Stimulated activated naive CD8-positive, alpha-beta T cell treated with anti-CD3 and anti-CD28 coated beads, Interleukin-15, Interleukin-2, amounts not matched to agents 100 U/mL and 50 U/mL, for 24 hours (primary cell): ENCODE measurements at places on chromosomes 5 and 9.

DNA sequence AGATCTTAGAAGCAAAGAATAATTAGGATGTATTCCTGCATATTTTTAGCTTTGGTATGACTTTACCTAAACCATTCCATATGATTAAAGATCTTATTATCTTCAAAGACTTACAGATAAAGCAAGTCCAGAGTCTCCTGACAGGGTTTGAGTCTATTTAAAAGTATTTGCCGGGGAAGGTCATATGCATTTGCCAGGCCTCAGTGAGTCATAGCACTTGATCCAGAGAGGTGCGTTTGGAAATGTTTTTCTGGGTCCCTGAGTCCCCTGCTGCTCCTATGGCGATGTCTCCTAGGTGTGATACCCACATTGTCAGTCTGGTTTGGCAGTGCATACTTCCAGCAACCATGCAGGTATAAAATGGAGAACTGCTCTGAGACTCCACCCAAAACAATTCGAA, 217.0 kb downstream of the FBXL7 start:
- no peak for DNase-seq

DNA sequence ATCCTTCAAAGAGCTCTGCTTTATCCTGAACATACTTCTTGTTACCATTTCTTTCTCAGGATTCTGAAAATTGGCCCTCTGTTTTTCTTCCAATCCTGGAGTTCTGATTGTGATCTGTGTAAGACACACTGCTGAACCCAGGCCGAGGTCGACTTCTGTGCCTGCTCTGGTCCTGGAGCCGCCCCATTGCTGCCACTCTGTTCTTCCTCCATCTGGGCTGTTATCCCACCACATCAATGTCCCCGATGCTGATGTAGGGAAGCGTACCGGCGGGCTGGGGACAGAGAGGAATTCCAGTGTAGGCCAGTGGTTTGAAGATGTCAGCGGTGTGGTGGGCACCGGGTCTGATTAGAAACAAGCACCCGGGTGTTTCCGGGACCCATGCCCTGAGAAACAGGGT, 102.5 kb downstream of the LIFR start:
- no peak for DNase-seq

- no peak for DNase-seq
Measured at GRCh38 chr9:95143591-95144561, 173.6 kb downstream of the FANCC start.

GRCh38 chr5:143094087-143094521, 309.4 kb downstream of the NR3C1 start:
- peak; percentile 37 for DNase-seq

DNA sequence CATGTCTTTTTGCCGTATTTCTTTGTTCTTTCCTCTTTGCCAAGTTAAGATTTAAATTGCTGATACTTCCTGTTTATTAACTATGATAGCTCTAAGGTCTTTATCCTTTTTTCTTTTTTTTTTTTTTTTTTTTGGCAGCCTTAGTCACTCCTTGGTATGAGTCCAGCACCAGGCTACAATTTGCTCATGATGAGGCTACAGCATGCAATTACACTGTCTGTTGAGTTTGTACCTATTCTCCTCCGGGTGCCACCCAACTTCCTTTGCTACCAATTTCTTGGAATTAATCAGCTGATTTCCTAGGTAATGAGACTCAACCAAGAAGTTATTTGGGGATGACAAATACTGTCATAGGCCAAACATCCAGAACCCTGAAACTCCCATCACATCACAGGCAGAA, 25.5 kb downstream of the ACTL7B start:
- DNase-seq: no peak

GRCh38 chr5:124045412-124045811, 533.4 kb downstream of the CSNK1G3 start:
- no peak for DNase-seq

GRCh38 chr5:761854-762710, 22.4 kb downstream of the ZDHHC11B start:
- no peak for DNase-seq

DNA sequence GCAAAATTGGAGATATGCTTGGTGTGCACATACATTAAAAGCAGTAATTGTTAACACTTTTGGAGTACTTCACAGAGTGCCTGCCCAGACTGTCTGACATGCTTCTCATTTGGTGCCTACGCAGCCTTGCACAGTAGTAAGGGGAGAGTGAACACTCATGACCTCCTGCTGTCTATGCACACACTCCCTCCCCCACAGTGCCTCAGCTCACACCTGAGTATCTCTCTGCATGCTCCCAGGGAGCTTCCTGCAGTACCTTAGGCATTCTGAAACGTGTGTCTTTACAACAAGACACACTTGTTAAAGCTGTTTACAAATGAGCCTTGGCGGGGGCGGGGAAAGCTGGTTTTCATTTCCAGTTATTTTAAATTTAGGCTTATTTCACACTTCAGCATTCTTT, 18.0 kb downstream of the MAP3K1 start:
- no peak for DNase-seq

DNA sequence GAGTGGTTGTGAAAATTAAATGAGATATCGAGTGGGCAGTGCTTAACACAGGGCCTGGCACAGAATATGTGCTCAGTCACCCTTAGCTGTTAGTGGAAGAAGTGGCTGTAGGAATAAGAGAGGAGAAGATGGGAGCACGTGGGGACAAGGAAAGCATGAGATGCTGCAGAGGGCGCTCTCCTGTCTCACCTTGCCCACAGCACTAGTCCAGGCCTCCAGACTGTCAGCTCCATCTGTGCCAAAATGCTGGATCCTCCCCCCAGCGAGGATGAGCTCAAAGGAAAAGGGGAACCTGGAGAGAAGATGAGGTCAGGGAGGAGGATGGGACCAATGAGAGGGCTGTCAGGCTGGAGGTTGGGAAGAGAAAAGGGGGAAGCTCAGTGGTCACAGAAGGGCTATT, 12.5 kb downstream of the ARAP3 start:
- no peak for DNase-seq

DNA sequence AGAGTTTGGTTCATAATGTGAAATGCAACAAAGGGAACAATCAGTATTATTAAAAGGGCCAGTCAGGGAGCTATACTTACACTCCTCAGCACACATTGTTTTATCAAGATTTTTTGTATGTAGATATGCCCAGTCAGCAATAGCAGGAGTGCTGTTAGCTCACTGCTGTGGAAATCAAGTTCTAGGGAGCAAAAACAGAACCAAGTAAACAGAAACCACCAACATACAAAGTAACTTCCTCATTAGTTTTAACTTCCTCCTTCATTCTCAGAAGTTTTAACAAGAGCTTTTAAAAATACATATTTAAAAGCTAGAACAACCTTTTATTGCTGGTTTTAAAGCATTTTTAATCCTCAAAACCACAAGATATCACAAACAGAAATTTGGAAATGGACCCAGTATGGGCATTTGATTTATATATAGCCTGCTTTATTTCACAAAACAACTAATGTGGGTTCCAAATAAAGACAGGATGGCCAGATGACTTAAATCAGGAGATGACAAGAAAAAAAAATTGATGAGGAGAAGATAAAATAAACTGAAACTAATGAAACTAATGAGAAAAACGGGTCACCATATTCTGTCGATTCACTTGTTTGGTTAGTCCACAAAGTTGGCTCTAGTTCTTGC, 178.5 kb downstream of the ADAMTS12 start:
- DNase-seq: no peak

DNA sequence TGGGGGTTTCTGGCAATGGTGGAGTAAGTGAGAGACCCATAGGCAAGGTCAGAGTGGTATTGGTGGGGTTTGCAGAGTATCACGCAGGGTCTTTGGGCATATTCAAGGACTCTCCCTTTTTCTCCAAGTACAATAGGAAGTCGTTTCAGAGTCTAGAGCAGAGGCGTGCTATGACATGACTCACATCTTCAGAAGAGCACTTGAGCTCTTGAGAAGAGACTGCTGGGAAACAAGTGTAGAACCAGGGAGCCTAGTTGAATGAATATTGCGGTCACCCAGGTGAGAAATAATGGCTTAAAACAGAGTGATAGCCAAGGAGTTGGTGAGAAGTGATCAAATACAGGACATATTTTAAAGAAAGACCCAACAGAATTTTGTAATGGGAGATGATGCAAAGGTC, 813.4 kb downstream of the TLE1 start:
- no peak for DNase-seq

- no peak for DNase-seq
Measured at GRCh38 chr9:137429974-137430722, 7.0 kb downstream of the NOXA1 start.

GRCh38 chr5:34957857-34958690, 28.7 kb downstream of the DNAJC21 start:
- DNase-seq: no peak

- no peak for DNase-seq
Measured at GRCh38 chr5:89071941-89072331, 189.0 kb upstream of the MEF2C start.

DNA sequence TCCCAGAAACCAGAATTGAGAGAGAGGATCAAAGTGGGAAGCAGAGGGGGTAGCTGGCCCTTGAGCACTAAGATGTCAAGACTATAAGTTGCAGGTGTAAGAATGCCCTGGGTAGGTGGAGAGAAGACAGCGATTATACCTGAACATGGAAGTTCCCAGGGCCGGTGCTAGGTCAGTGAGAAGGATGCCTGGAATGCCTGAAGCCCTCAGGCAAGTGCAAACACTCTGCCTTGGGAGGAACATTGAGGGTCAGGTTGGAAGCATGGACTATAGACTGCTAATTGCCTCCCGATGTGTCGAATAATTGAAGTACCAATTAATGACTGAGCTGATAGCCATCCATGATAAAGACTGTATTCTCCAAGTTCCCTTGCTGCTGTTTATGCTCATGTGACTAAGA, 185.5 kb downstream of the DMRT2 start:
- no peak for DNase-seq

DNA sequence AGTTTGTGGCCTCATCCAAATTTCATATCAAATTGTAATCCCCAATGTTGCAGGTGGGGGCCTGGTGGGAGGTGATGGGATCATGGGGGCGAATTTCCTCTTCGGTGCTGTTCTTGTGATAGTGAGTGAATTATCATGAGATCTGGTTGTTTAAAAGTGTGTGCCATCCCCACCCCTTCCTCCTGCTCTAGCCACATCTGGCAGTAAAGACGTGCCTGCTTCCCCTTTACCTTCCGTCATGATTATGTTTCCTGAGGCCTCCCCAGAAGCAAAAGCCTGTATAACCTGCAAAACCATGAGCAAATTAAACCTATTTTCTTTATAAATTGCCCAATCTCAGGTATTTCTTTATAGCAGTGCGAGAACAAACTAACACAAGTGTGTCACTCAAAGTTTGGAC, 71.0 kb upstream of the MOCS2 start:
- no peak for DNase-seq

DNA sequence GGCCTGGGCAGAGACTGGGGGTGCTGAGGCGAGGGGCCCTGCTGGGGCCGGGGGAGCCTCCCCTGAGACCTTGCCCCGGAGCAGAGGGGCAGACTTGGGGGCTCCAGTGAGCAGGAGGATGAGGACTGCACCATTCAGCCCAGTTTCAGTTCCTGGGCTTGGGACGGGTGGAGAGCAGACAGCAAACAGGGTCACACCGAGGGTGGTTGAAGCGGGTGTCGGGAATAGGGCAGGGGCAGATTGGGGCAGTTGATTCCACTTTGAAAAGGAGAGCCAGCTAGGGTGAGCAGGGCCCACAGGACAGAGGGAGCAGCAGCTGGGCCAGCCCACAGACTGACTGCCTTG, 4.5 kb downstream of the GRK6 start:
- no peak for DNase-seq

GRCh38 chr9:23674016-23674585, 151.9 kb downstream of the ELAVL2 start:
- no peak for DNase-seq

GRCh38 chr5:22352493-22352892, 500.7 kb downstream of the CDH12 start:
- no peak for DNase-seq

GRCh38 chr5:3182133-3182876, 413.3 kb upstream of the IRX1 start:
- no peak for DNase-seq

DNA sequence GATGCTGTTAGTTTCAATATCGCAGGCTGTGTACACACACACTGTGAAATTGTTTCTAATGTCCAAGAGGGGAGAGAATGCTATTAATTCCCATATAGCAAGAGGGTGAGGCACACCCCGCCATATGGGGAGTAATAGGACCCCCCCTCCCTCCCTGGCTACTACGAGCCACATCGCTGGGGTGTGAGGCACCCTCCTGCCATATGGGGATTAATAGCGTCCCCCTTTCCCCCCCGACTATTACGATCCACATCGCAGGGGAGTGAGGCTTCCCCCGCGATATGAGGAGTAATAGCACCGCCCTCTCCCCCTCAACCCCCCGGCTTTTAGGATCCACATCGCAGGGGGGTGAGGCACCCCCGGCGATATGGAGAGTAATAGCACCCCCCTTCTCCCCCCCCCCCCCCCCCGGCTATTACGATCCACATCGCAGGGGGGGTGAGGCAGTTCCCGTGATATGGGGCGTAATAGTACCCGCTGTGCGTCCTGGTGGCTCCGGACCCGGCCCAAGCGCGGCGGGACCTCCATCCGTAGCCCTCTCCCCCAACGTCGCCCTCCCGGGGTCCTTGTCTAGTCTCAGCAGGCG, 494 bp upstream of the STK32A start:
- DNase-seq: no peak

GRCh38 chr9:69805962-69806515, 14.6 kb upstream of the CFAP95 start:
- no peak for DNase-seq

GRCh38 chr9:17349831-17350230, 215.0 kb downstream of the CNTLN start:
- DNase-seq: no peak

- DNase-seq: no peak
Measured at GRCh38 chr5:28190011-28190410, 1151.6 kb upstream of the CDH9 start.

DNA sequence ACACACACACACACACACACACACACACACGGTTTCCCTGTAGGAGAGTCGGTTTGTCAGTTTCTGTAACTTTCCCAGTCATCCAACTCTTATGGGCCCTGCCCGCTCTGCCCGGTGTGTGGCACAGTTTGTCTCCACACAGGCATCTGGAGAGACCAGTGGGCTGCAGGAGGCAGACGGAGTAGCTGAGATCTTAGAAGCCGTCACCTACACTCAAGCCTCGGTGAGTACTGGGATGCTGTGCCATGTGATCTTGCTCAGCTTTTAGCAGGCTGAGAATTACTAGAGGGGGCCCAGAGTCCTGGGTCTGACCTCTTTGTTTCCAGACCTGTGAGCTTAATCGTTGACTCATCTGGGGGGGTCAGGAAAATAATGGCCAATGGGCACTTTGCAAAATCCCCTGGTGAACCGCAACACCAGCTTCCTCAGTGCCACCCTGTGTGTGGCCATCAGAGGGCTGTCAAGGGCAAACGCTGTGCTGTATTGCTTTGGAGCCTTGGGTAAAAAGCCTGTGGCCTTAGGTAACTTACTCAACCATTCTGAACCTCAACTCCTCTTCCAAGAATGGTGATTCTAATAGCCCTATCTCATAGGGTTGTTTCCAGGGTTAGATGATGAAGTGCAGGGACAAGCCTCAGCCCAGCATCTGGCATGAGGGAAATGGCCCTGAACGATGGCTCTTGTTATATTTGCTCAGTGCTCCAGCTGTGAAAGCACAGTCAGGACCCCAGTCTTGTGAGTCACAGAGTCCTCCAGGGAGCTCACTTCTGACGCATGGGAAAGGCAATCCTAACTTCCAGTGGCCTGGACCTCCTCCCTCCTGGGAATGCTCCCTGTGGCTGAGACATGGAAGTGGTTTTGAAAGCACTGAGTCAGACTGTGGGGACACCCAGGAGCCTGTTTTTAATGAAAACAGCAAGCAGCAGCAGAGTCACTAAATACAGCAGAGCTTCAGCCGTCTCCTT, 45.6 kb downstream of the COL15A1 start:
- DNase-seq: no peak

- DNase-seq: no peak
Measured at GRCh38 chr9:86035827-86036440, 63.4 kb downstream of the GOLM1 start.

- no peak for DNase-seq
Measured at GRCh38 chr9:69056191-69056815, 20.8 kb downstream of the FXN start.
